ENCODE measurements at places on chromosomes 2 and 18. TPM values are rescaled to one million over a fixed set of nuclear protein-coding genes. Genes with fewer than 3 reads are reported as not detected.

Gene ARHGAP25
- 90.2 TPM for total RNA-seq

Gene BOLL
- total RNA-seq = not detected

Gene TMEM37
- not detected for total RNA-seq

Gene CNDP1
- total RNA-seq = 0.28 TPM

Gene SERPINB10
- 0.14 TPM for total RNA-seq

Gene CYP1B1
- 4.2 TPM for total RNA-seq

Gene RANBP2
- total RNA-seq = 47.5 TPM

Gene RNPEPL1
- total RNA-seq = 101 TPM

Gene CRYBA2
- not detected for total RNA-seq

Gene DSC1
- total RNA-seq = not detected

Gene PSME4
- 70.0 TPM for total RNA-seq

Gene KCNK3
- total RNA-seq = not detected

Gene ZSCAN30
- 12.9 TPM for total RNA-seq

Gene SNORC
- total RNA-seq = 1.8 TPM

Gene IGFBP2
- total RNA-seq = 0.96 TPM

Gene NPPC
- total RNA-seq = not detected

Gene RAX
- total RNA-seq = not detected

All from activated CD8-positive, alpha-beta memory T cell treated with anti-CD3 and anti-CD28 coated beads, Interleukin-2, amount 10 ng/mL, durations not matched to agents 7 days and 5 days (primary cell).